ENCODE measurements at places on chromosomes 6 and 20.
A peak's percentile ranks its signal among the peaks of the same experiment; 100 is the strongest.

DNA sequence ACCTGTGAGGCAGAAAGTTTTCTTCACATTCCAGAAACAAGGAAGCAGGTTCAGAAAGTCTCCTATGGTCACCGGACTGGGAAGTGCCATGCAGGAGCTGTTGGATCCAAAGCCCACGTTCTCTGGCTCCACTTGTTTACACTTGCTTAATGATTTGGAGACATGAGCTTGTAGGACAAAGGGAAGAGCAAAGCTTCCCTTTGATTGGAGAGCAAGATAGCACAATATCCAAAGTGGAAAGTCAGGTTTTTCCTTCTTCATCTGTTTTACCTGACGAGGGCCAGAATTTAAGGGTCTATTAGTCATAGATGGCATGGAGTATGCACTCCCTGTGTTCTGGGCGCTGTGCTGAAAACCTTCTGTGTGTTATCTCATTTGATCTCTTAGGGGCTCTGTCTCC lies 81.2 kb downstream of the PDE7B start:
- no peak for DNase-seq

GRCh38 chr6:138588805-138589434 lies 89.6 kb upstream of the NHSL1 start:
- DNase-seq, result peak; percentile 56

- DNase-seq, result no peak
These were observed 155.2 kb downstream of the BTBD3 start for GRCh38 chr20:12072954-12073264.

- DNase-seq, result no peak
These were observed 1044.7 kb downstream of the KIF16B start for GRCh38 chr20:15528391-15529111.

DNA sequence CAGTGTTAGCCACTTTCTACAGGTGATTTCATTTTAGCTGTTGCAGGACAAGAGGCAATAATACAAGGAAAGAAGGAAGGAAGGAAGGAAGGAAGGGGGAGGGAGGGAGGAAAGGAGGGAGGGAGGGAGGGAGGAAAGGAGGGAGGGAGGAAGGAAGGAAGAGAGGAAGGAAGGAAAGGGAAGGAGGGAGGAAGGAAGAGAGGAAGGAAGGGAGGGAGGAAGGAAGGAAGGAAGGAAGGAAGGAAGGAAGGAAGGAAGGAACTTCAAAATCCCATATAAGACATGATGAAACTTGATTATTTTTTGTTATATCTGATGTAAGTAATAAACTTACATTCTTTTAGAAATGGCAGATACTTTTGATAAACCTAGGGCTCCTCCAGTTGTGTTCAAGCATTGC lies 83.6 kb downstream of the TFAP2B start:
- no peak for DNase-seq

DNA sequence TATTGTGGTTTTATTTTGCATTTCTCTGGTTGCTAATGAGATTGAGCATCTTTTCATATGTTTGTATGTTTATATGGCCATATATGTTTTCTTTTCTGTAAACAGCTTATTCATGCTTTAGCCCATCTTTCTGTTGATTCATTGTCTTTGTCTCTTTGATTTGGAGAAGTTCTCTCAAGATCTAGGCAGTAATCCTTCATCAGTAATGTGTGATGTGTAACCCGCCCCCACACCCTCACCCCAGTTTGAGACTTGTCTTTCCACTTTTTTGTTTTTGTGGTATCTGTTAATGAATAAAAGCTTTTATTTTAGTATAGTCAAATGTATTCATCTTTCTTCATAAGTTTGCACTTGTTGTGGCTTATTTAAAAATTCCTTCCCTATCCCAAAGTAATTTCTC lies 26.0 kb downstream of the ZC3H12D start:
- DNase-seq, result no peak

GRCh38 chr20:45758096-45758495 lies 33.6 kb downstream of the WFDC3 start:
- no peak for DNase-seq

DNA sequence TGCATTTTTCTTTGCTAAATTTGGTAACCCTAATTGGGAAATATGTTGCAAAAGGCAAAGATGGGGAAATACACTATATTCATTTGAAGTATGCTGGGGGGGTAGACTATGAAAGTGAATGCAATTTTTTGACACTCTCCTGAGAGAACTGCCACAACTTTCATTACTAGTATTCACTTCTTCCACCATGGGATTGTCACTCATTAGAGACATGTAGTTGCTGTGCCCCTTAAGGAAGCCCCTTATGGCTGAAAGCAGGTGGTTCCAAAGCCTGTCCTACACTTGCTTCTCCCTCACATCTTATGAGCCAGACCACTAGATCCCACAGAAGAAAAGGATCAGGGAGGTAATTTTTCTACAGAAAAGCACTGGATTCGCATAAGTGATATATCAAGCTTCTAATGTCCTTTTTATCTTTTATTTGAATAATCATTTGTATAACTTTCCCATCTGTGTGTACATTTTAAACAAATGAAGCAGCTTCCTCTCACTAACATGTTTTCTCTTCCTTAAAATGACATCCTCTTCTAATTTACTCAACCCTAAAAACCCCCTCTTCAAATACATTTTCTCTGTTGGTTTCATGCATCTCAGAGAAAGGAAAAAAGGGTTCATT lies 83.8 kb downstream of the GCLC start:
- no peak for DNase-seq

DNA sequence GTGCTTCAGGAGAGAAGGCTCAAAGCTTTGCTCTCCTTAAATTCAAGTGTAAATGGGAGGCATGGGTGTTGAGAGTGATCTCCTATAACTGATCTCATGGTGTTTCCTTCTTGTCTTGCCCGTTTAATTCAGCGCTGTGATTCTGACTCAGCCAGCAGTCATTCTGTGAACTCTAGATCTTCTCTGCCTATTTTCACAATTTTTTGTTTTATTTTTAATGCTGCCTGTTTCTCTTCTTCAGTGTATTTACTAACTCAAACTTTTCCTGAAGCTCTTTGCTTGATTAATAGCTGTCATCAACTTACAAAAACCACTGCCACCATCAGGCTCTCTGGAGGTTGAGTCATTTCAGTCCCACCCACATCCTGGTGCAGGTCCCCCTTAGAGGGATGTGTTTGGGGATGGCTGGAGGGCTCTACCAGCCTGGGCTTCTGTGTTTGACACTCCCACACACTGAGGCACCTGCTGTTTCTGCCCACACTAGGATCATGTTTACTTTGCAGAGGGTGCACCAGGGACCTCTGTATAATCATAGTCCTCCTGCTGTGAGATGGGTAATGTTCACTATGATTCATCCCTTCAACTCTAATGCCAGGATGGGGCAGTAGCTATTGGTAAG lies 94.0 kb downstream of the SHLD1 start:
- peak; percentile 73 for DNase-seq

DNA sequence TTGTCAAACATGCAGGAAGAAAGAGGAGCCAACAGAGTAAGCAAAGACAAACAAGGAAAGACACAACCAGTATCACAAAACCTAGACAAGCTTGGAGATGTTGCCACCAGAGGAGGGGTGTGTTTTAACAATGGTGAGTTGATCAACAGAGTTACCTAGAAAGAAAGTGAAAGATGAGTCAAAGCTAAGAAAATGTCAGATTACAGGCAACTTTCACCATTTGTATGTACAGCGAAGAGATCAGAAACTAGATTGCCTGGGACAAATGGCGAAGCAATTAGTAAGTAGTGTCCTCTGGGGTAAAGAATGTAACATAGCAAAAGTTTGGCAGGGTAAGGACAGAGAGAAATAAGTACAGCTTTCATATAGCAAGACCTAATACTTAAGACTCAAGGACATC lies 51.6 kb upstream of the POU3F2 start:
- DNase-seq, result no peak

GRCh38 chr6:149089510-149089909 lies 228.0 kb upstream of the TAB2 start:
- no peak for DNase-seq
